ENCODE measurements at places on chromosomes 3 and 15.

GRCh38 chr3:134464064-134464688, 21.6 kb downstream of the ANAPC13 start:
- no peak for DNase-seq

GRCh38 chr3:179603321-179603720, 1.1 kb downstream of the MRPL47 start:
- no peak for DNase-seq

- no peak for DNase-seq
Observed at GRCh38 chr3:29335943-29336342, 55.1 kb downstream of the RBMS3 start.

DNA sequence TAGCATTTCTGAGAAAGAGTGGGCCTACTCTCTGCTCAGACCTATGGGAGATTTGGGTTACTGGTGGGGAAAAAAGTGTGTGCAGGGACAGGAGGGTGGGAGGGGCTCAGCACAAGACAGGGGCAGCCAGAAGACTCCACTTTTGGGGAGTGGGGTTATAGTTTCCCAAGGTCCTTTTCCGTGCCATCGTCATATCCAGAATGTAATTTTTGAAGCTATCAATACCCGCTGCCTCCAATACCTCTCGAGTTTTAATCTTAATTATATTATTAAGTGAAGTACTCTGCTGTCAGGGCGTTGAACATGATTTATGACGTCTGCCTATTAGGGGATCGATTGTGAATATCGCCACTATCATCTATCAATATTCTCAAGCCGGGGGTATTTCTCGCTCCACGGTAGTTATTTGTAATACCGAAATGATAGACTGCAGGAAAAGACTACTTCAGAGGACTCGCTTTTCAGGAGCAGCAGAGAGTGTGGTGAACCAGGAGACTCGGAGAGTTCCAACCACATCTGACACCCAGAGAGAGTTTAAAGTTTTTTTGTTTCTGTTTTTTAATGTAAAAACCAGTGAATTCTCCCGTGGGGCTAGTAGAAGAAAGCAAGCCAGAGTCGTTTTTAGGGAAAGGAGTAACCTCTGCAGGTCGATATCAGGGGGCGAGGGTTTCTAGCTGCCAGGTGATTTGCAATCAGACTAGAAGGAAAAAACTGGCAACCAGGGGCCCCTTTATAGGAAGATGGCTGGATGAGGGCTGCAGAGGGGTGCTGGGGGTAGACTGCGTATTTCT, 20.6 kb downstream of the NR2F2 start:
- DNase-seq: no peak

GRCh38 chr3:195873971-195874370, 34.4 kb downstream of the TNK2 start:
- DNase-seq: no peak

DNA sequence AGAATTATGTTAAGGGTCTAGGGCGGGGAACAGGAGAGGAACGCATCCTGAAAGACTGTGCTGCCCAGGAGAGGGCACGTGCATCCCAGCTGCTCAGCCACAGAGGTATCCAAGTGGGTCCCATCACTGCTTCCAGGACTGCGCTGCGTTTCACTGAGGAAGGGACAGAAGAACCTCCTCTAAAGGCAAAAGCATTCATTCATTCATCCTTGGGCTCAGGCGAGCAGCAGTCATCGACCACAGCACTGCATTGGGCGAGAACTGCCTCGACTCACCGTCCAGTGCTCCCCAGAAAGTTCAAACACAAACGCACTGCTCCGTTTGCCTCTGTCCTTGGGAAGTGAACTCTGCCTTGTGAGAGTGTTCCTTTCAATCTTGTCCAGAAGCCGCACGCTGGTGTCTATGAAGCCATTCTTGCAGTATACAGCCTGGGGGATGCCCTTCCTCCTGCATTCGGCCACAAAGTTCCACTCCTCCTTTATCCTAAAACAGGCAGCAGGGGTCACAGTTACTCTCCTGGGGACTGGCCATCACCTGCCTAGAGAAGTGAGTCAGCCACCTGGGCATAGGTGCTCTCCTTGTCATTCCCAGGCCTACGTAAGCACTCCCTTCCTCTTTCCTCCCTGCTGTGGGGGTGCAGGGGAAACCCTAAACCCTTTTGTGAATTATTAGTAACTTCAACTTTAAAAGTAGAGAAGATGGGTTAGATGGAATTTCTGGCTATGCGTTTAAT, 21.2 kb downstream of the LRRC2 start:
- DNase-seq: no peak

DNA sequence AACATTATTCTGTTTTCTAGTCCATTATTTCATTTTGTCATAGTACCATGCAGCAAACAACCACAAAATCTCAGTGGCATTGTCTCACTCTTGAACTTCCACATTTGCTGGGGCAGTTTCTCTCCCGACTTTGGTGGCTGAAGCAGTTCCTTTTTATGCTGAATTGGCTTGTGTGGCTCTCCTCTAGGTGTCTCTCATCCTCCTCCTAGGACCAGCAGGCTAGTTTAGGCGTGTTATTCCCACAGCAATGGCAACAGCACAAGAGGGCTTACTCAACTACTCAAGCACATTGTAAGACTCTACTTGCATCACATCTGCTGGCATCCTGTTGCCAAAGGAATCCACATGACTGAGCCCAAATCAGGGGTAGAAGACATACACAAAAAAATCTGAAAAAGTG, 201.8 kb upstream of the KCNH8 start:
- no peak for DNase-seq

DNA sequence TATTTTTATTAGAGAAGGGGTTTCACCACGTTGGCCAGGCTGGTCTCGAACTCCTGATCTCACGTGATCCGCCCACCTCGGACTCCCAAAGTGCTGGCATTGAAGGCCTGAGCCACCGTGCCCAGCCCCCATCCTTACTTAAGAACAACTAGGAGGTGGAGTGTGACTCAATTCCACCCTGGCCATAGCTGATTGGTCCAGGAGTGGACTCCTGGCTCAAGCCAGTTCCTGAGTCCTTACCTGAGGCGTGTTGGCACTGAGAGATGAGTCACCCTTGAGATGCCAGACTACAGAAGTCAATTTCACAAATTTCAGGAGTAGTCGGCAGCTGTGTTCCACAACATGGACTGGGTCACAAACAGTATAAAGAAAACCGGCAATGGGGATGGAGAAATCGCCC, 124.2 kb downstream of the SHQ1 start:
- no peak for DNase-seq

DNA sequence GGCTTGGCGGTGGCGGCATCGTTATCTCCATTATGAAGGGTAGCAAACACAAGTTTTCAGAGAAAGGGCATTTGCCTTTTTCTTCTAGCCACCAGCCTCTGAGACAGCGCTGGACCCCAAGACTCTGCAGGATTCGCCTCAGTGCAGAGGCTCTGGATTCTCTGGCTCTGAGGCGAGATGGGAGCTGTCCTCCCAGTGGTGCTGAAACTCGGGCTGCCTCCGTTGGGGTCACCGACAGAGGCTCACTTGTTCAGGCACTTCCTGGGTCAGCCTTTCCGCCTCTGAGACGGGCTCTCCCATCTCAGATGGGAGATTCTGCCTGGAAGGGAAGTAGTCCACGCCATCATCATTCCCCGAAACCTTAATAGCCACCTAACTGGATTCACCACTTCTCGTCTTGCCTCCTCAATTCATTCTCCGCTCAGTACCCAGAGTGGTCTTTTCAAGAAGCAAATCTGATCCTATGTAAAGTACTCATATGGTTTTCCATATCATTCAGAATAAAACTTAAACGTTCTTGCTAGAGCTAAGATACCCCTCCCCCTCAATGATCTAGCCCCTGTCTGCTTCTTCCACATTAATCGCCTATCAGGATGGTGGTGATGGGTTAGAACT, 76.9 kb downstream of the RHCG start:
- DNase-seq: no peak

- no peak for DNase-seq
Observed at GRCh38 chr3:71564361-71564760, 19.2 kb downstream of the FOXP1 start.

GRCh38 chr15:74109713-74110112, 20.7 kb upstream of the ISLR2 start:
- DNase-seq: no peak

DNA sequence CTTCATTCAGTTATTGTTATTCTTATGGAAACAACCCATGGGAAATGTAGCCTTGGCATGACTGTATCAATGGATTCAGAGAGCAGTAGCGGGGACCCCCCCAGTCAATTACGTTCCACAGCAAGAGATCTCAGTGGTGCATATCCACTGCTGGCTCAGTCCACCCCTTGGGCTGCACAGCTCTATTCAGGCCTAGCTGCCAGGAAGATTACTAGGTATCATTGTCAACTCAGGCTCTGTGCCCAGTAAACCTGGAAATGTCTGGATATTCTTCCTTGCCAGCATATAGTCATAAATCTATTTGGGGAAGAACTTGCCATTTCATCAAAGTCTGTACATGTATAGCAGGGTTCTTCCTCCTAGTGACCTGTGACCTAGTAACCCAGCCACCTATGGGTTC, 128.1 kb upstream of the CCDC54 start:
- DNase-seq: no peak

DNA sequence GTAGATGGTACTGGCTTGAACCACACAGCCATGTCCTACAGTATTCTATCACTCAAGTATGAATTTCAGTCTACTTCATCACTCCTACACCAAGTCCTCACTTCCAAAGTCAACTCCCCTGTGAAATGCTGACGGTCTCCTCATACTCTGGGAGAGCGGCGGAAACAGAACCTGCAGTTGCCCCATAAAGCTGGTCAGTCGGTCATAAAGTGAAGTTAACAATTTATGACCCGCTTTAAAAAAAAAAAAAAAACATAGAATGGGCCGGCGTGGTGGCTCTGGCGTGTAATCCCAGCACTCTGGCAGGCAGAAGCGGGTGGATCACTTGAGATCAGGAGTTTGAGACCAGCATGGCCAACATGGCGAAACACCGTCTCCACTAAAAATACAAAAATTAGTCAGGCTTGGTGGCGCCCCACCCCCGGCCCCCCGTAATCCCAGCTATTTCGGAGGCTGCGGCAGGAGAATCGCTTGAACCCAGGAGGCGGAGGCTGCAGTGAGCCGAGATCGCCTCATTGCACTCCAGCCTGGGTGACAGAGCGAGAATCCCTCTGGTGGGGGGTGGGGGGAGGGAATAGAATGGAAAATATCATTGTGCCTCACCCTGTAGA, 2.1 kb downstream of the TRANK1 start:
- no peak for DNase-seq

GRCh38 chr15:57503911-57504598, 87.6 kb upstream of the MYZAP start:
- DNase-seq: no peak

DNA sequence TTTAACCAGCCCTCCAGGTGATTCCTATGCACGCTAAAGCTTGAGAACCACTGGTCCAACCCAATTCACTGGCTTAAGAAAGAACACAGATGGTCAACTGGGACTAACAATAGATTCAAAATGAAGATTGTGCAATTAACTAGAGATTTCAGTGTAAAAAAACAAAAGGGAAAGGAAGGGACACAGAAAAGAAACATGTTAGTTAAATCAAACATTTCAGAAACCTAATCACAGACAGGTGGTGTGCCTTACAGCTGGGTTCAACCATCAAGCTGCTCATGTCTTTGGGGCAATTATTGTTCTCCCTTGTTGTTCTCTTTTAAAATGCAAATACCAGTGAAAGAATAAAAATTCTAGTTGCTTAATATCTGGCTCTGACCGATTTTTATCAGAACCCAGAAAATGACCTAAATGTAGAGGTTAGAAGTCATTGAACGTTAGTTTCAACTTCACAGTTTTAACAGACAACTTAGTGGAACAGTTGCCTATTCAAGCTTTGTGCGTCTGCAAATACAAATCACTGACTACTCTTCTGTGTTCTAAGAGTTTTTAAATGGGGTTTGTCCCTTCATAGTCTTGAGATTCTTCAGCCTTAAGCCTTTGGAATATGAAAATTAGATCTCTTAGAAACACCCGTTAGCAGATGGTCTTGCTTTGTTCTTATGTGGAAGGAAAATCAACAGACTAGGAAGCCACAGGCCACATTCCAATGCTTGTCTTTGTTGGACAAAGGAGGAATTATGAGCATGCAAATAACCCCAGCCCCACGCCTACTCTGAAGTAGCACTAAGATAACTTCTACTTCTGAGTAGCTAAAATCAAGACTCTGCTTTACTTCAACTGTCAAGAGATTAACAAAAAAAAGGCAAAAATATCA, 223.4 kb downstream of the ATP8B4 start:
- no peak for DNase-seq

DNA sequence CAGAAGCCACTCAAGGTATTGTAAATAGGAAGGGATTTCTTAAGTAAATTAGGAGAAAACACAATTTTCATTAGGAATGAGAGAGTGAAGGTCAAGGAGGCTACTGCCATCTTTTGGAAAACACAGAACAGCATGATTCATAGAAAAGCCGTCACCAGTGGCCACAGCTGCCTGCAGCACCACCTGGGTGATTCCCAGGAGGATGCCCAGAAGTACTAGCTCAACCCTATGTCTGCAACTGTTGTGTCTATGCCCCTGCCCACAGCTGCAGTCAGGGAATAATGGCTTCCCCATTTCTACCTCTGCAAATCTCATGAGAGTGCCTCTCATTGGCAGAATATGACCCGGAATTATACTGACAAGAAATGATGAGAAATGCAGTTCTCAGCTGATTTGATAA, 300.0 kb downstream of the IGSF11 start:
- DNase-seq: no peak

- DNase-seq: no peak
Observed at GRCh38 chr3:166302331-166302730, 465.1 kb upstream of the BCHE start.

- no peak for DNase-seq
Observed at GRCh38 chr3:152254041-152254440, 14.7 kb upstream of the MBNL1 start.

GRCh38 chr15:68778876-68779275, 41.8 kb downstream of the ANP32A start:
- DNase-seq: no peak

- DNase-seq: no peak
Observed at GRCh38 chr15:77544162-77544561, 88.5 kb downstream of the LINGO1 start.

GRCh38 chr3:120025520-120025919, 68.7 kb downstream of the GSK3B start:
- DNase-seq: no peak

- DNase-seq: no peak
Observed at GRCh38 chr3:196985298-196985697, 16.7 kb upstream of the PIGZ start.

DNA sequence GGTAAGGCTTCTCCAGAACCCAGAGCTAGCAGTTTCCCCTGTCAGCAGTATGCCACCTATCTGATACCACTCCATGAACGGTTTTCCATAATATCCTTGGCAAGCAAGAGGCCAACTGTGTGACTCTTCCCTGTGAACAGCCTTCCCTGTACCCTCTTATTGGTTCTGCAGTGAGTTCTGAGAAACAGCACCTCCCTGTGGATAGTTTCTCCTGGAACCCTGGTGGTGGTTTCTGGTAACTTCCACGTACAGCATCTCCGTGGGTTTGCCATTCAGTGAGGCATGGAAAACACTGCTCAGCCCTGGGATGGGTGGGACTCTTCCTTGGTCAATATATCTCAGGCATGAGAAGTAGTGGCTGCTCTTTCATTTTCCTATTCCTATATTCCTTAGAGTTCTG, 19.4 kb upstream of the SERPINI2 start:
- DNase-seq: no peak

Measured in C1 segment of cervical spinal cord (tissue), 14 donors.